Cerebellum (tissue), 4 donors: ENCODE measurements at places on chromosomes 6 and 20. TPM values are rescaled to one million over a fixed set of nuclear protein-coding genes. Genes with fewer than 3 reads are reported as not detected.

- no peak for DNase-seq
Measured at GRCh38 chr6:54633601-54634000, 213.0 kb upstream of the FAM83B start.

DNA sequence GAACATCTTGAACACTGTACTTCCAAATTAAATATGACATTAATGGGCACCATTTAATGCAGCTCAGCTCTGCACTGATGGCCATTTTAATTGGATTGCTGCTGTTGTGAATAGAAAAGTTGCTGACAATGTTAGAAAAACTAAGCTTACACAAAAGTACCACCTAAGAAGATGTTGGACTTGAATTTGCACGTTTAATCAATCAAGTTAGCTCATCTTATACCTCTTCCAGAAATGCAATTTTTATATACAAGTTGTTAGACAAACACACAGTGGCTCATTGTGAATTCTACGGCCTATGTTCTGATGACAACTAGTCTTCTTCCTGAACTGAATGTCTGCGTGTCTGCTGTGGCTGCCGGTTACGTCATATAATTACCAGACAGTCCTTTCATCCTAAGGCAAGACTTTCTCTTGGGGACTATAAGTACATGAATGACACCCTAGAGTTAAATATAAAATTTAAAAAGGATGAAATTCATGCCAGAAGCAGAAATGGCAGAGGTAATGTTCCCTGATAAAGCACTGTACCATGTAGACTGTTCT, 330.2 kb downstream of the EPM2A start:
- DNase-seq: no peak

DNA sequence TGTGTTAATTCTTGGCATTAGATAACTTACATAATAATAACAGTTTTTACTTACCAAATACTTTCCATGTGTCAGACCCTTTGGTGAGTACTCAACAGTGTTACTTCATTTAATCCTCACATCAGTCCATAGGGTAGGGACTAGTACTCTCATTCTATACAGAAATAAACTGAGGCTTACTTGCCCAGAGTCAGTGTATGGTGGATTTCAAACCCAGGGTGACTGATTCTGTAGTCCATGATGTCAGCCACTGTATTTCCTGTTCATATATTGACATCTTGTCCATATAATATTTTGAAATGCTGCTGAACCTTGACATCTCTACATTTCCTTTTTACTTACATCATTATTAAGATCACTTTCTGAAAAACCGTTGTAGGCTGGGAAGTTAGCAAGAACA, 2.5 kb upstream of the PNLDC1 start:
- DNase-seq: no peak

DNA sequence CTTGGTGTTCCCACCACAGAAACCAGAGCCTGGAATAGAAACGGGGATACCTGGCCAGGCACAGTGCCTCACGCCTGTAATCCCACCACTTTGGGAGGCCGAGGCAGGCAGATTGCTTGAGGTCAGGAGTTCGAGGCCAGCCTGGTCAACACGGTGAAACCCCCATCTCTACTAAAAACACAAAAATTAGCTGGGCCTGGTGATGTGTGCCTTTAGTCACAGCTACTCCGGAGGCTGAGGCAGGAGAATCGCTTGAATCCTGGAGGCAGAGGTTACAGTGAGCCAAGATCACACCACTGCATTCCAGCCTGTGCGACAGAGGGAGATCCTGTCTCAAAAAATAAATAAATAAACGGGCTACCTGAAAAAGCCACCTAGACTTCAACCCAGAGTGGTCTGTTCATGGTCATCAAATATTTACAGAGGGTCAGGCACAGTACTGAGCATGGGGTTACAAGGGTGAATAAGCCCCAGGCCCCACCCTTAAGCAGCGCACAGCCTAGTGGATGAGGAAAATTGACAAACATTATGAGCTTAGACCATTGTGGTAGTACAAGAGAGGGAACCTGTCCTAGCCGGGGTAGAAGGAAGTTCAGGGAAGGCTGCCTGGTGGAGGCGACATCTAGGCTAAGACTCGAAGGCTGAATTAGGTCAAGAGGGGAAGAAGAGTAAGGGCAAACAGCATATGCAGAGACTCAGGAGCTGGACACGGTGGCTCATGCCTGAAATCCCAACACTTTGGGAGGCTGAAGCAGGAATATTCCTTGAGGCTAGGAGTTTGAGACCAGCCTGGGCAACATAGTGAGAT, 7.2 kb upstream of the PCIF1 start:
- DNase-seq: no peak

DNA sequence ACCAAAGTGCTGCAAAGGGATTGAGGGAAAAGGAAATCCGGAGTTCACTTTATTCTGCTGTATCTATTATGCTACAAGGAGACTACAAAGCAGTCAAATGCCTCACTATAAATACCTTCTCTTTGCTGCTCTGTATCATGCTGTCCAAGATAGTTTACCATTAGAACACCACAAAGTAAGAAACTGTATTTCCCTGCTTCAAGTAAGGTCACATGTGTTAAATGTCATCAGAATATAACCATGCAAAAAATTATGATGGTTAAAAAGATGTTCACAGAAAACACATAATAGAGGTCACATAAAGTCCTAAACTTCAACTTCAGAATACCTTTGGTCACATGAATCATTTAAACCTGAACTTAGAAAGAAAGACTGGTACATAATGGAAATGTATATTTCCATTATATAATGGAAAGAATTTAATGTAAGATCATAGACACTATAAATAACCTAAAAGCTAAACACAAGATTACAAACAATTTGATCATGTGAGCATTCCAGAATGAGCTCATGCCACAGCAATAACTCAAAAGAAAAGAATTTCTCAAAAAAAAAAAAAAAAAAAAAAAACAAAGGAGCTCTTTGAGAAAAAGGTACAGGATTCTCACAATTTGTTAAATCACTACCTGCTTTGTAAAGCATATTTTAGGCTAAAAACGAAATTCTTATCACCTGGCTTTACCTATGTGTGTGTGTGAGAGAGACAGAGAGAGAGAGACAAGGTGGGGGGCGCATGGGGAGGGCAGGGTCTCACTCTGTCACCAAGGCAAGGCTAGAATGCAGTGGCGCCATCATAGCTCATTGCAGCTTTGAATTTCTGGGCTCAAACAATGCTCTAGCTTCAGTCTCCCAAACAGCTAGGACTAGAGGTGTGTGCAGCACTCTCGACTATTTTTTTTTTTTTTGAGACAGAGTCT, 58.7 kb downstream of the KIF13A start:
- no peak for DNase-seq

- no peak for DNase-seq
Measured at GRCh38 chr6:51292659-51293058, 474.0 kb downstream of the TFAP2B start.

GRCh38 chr6:33201935-33202334, 1.3 kb downstream of the SLC39A7 start:
- DNase-seq: no peak

DNA sequence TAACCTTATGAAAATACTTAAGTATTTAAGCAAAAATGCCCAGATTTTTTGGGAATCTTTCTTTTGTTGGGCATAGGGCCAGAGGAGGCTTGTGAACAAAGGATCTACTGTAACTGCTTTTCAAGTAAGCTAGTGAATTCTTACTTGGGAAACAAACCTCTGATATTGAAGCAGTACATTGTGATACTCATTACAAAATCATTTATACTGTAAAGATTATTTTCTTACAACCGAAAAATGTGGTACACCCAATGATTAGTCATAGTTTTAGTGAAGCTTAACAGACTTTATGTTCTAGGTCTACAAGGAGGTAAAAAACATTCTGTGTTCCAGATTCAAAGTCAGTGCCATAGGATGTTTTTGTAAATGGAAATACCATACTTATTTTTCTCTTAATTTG, 272.9 kb upstream of the KCNQ5 start:
- DNase-seq: no peak

- DNase-seq: no peak
Measured at GRCh38 chr6:53313784-53314400, 34.9 kb downstream of the ELOVL5 start.

The KIAA0408 gene
- 74.0 TPM for total RNA-seq
